Endothelial cell (in vitro differentiated cells): ENCODE measurements at places on chromosomes 1 and 21. TPM values are rescaled to one million over a fixed set of nuclear protein-coding genes. Genes with fewer than 3 reads are reported as not detected.

Gene RBM11
- total RNA-seq = 4.8 TPM

Gene ABCA4
- total RNA-seq = 51.7 TPM

Gene CYP4B1
- total RNA-seq = not detected

Gene KRTAP8-1
- not detected for total RNA-seq

GRCh38 chr1:55089683-55090082 is 50.3 kb downstream of the PCSK9 start:
- no peak for DNase-seq

GRCh38 chr21:33488936-33489335 is 2.6 kb downstream of the DNAJC28 start:
- no peak for DNase-seq

GRCh38 chr1:153534925-153535241 is 908 bp downstream of the S100A6 start:
- DNase-seq = no peak

DNA sequence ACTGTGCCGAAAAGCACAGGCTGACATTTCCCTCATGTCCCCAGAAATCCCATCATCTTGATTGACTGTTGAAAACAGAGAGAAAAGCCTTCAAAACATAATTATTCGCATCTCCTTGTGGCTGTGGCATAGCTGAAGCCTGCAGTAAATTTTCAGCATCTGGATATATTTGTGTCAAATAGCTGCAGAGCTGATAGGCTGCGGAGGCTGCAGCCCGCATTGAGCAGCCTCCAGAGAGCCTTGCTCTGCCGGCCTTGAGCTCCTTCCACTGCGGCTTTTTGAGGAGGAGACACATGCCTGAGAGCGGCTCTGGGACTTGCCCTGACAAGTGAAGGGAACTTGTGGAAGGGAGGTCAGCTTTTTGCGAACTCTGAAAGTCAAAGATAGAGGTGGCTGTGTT is 144.7 kb downstream of the RYR2 start:
- no peak for DNase-seq

- DNase-seq = no peak
Observed at GRCh38 chr1:48996311-48996710, 219.6 kb upstream of the BEND5 start.

GRCh38 chr21:41102281-41102680 is 65.7 kb upstream of the BACE2 start:
- peak; percentile 48 for DNase-seq

GRCh38 chr1:143611159-143611558 is 360.6 kb downstream of the FAM72C start:
- DNase-seq = peak; percentile 13

GRCh38 chr21:46115441-46116188 is 17.7 kb downstream of the COL6A2 start:
- peak; percentile 2 for DNase-seq

GRCh38 chr1:86226204-86226603 is 69.6 kb upstream of the COL24A1 start:
- DNase-seq = no peak

DNA sequence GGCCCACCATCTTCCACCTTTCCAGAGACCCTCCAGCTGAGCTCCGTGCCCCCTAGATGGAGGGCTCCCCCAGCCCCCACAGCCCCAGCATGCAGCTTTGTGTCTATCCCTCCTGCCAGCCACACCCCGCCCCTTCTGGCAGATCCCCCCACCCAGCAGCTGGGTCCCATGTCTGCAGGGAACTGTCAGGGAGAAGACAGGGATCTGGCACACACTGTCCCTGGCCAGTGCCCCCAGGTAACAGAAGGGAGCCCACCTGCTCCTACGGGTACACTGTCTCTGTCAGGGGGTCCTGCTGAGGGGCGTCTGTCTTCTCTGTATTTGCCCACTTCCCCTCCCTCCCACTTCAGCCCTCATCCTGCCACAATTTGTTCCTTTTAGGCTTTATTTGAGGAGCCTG is 11.2 kb upstream of the KIF21B start:
- no peak for DNase-seq

GRCh38 chr1:94118471-94118870 is 2.5 kb downstream of the ABCA4 start:
- DNase-seq = no peak

DNA sequence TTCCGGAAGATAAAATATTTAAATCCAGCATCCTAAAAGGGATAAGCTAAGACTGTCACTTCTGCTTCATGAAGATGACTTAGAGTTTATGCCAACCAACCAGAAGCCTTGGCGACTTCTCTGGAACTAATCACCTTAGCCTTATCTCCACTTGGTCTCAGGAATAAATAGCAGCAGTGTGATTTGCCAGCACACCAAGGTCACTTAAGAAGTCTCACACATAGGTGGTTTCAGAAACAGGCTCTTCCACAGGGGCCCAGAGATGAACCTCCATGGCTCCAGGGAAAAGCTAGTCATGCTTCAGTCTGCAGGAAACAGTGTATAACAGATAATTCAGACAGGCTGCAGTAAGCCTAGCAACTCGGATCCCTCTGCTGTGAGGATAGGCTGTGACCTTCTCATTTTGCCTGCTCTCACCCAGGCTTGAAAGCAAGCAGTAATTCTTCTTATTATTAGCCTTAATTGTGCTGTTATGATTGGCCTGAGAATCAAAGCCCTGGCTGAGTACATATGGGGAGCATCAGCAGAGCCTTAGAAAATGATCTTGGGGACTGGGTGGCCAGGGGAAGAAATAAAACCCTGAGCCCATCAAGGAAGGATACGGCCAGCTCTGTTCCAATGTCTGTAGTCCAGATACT is 84.7 kb downstream of the WLS start:
- no peak for DNase-seq

Gene TIMM17A
- 45.7 TPM for total RNA-seq

Gene TMEM183A
- total RNA-seq = 65.5 TPM

Gene NBPF6
- 0.28 TPM for total RNA-seq

Gene LAMB3
- total RNA-seq = 0.21 TPM
